ENCODE measurements at places on chromosomes 6 and 20. TPM values are rescaled to one million over a fixed set of nuclear protein-coding genes. Genes with fewer than 3 reads are reported as not detected.

DNA sequence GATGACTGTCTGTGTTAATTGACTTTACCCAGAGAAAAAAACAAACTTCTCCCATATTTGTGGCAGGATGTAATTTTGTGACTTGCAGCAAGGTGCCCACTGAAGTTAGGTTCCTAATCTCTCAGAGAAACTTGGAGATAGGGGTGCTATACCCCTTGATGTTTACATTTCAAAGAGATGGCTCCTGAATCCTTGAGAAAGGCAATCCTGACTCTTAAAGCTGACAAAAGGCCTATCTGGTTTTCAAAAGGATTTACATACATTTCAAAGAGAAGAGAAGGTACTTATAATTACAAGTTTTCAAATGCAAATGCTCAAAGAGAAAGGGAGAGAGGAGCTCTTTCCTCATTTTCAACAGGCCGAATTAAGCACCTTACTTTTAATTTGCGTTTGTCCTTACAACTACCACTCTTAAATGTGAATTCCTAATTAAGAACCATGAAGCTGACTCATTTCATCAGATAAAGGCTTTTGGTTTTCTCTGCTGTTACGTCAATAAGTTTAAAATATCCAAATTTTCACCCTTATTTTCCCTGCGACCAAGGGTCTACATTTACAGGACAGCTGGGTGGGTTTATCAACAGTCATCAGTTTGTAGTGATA is 711.8 kb upstream of the MAP3K7 start:
- no peak for DNase-seq

- no peak for DNase-seq
Observed at GRCh38 chr6:36929607-36930006, 24.9 kb upstream of the PI16 start.

The SENP6 gene
- 99.7 TPM for total RNA-seq

- DNase-seq = no peak
Observed at GRCh38 chr6:125236536-125237327, 65.0 kb downstream of the HDDC2 start.

GRCh38 chr6:125802943-125803377 is 12.2 kb downstream of the NCOA7 start:
- no peak for DNase-seq

DNA sequence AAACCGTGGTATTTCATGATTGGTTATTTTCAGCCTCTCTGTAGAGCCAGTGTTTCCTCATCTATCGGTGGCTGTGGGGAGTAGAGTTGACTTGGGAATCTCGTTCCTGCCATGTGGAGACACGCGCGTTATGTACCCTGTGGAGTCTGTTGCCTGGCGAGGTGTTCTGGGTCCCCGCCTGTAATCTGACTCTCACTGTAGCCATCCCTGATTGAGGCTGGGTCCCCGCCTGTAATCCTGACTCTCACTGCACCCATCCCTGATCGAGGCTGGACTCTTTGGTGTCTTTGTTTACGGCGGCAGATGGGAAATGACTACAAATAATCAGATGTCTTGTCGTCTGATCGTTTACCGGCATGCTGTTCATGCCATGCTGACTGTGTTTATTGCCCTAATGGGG is 153.9 kb downstream of the DTNBP1 start:
- no peak for DNase-seq

The CCR6 gene
- not detected for total RNA-seq

DNA sequence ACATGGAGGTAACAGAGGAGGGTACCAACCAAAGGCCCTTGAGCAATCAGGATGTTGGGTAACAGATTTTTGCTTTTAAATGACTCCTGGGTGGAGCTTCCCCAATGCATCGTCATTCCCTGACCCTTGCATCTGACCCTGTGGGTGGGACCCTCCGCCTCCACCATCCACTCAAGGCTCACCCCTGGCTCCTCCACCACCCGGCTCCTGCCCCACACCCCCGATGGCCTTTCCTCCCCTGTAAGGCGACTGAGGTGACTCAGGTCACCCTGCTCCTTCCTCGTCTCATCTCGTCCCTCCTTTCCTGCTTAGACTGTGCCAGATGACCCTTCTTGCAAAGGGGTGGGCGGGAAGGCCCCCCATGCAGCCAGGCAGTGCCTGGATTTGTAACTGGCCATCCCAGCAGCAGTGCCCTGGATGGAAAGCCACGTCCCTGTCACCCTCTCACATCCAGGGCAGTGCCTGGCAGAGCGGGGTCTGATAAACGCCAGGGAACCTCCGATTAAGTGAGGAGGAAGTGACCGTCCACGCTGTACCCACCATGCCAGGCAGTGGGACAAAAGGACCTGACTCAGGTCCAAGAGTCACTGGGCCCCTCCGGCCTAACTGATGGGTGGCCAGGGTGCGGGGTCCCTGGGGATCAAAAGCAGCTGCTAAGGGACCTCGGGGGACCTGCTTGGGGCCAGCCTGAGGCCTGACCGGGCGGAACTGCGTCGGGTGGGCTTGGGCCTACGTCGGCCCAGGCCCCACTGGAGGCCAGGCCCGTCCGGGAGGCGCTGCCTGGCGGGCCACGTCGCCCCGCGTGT is 624 bp upstream of the NPEPL1 start:
- DNase-seq = no peak

The PIM1 gene
- 723 TPM for total RNA-seq

The NKX2-4 gene
- total RNA-seq = not detected

DNA sequence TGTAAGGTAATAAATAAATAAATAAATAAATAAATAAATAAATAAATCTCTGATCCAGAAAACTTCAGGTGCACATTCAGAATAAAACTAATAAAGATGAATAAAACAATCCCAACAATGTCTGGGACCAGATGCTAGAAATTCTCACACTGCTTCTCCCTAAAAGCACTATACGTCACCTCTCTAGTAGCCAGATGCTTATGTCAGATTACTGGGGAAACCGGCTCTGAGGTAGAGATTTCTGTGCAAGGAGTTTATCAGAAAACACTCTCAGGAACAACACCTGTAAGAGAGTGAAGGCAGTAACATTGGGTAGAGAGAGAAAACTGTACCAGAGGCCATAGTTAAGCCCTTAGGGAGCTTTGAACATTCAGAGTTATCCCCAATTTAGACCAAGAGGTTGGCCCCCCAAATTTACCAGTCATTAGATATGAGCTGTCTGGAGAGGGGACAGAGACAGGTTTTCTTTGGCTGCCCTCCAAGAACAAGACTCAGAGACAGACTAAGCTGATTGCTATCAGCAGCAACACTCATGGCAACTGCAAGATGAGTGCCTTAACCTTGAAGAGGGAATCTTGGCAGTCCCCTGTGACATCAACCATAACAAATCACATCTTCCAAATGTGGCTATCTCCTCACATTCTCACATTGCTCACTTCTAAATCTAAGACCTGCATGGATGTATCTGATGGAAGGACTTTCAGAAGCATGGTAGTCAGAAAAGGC is 151.2 kb upstream of the BMP5 start:
- DNase-seq = no peak

DNA sequence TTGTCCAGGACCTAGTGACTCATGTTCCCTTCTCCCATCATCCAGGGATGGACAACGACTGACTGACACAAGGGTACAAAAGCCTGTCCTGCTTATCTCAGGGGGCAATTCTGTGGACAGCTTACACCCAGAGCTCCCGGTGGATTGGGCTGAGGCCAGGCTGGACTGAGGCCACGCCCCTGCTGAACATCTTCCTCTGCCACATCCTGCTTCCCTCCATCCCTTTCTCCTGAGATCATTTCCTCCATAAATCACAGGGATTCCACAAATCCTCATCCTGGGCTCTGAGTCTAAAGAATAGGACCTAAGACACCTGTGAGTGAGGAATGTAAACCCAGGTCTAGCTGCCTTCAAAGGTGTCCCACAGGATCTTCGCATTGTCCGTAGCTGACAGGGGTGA is 30.4 kb upstream of the RNF24 start:
- no peak for DNase-seq

GRCh38 chr6:121951123-121951522 is 448.3 kb upstream of the HSF2 start:
- DNase-seq = no peak

- no peak for DNase-seq
Observed at GRCh38 chr6:127716465-127716864, 139.5 kb downstream of the C6orf58 start.

- DNase-seq = no peak
Observed at GRCh38 chr6:3026791-3027626, 27.3 kb downstream of the NQO2 start.

The HCK gene
- 0.14 TPM for total RNA-seq

- DNase-seq = no peak
Observed at GRCh38 chr6:7332090-7332745, 19.2 kb upstream of the SSR1 start.

The MCCD1 gene
- total RNA-seq = not detected

GRCh38 chr6:161536224-161536630 is 262.4 kb upstream of the AGPAT4 start:
- no peak for DNase-seq

GRCh38 chr6:35035481-35036030 is 105.6 kb downstream of the TCP11 start:
- no peak for DNase-seq

DNA sequence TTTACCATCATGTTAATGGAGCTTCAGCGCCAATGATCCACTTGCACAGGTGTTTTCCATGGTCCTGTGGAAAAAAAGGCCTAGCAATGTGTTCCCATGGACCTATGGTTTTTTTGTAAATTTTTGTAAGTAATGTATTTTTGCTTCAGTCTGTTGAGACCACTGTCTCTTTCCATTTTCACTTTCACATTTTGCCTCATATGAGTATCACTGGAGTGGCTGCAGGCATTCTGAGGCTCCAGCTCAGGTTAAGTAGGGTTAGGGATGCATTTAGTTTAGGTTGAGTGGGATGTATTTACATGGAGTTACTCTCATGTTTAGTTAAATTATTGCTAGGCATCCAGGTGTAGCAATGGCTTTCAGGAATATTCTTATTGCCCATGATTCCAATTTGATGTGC is 19.2 kb upstream of the LMBRD1 start:
- no peak for DNase-seq

DNA sequence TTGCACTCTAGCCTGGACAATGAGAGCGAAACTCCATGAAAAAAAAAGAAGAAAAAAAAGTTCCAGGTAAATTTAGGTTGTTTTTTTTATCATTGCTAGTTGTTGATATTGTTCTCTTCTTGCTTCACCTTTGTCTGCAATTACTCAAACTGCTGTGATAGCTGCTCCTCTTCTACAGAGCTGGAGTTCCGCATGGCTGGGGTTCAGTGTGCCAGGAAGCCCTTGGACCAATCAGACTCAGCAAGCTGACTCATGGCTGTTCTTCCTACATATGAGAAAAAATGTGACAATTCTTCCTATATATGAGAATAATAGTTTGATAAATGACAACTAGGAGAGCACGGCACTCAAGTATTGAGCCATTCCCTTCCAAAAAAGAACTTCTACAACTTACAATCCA is 28.4 kb downstream of the DPPA5 start:
- DNase-seq = no peak

- DNase-seq = no peak
Observed at GRCh38 chr6:35014341-35014740, 125.3 kb downstream of the ANKS1A start.

DNA sequence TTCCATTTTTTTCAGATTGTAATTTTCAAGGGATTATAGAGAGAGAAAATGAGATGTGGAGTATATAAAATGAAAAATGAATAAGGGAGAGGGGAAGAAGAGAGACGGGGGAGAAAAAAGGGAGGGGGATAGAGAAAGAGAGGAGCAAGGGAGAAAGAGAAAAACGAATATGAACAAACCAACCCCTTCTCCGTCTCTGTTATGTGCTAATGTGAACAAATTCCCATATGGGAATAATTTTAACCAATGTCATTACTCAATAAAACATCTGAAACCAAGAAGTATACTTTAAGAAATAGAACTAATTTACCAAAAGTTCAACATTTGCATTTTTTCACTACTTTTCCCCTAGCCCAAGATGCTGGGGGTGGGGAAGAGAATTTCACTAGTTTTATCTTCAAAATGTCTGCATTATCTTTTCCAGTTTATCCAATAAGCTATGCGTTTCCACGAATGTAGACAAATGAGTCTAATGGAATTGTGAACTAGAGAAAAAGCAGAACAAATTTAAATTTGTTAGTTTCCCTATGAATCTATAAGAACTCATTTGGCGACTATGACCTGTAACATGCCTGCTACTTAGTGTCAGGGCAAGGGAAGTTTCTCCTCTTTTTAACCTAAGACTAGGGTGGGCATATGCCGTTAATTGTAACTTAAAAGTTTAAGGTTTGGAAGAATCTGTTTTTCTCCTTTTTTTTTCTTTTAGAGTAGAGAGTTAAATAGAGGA is 286.3 kb downstream of the BTBD9 start:
- DNase-seq = no peak

DNA sequence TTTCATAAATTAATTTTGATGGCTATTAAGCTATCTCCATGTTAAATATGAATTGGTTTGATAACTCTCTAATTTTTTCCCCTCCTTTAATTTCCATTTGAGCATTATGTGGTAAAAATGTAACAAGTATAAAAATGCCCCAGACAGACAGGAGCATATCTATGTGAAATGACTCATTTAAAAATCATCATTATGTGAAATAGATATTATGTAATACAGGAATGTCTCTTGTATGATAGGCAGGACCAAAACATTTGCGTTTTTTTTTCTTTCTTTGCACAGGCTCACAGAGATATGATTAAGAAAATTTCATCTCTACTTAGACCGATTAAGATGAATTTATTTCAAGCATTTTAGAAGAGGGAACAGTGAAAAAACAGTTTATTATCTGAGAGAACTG is 95.8 kb downstream of the AKAP7 start:
- DNase-seq = no peak

DNA sequence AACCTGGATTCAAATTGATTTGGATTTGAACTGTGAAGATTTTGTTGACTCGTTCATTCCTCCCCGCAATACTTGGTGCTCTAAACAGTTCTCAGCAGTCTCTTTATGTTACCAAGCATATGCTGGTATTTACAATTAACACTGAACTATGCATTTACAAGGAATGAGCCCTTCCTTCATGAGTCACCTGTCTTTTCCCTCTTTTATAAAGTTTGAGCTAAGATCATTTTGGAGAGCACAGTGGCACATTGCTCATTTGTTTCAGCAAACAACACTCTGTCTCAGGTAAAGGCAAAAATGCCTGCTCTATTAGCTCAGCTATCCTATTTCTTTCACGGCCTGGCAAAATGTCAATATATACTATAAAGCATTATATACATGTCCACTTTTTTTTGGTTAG is 285.4 kb downstream of the PHACTR1 start:
- no peak for DNase-seq

DNA sequence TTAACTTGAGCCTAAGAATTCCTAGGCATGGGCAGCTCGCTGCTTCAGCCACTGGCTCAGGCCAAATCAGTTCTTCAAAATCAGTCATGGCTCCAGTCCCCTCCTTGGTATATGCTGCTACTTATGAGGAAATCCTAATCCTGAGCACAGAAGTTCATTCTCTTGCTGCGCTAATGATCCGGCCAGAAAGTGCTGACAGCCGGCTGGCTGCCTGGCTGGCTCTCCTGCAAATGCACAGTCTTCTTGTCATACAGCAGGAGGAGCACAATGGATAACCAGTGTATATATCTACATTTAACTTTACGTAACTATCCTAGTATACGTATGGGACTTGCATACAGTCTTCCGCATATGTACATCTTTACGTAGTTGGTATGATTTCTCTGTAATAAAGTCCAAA is 500.8 kb downstream of the PRKN start:
- no peak for DNase-seq

The SIRPB2 gene
- not detected for total RNA-seq

All from natural killer cell treated with Interleukin-12 subunit alpha and Interleukin-12 subunit beta and Interleukin-15 and Interleukin-18, amount 100 ng/mL, for 72 hours (primary cell).